Activated CD4-positive, alpha-beta T cell treated with anti-CD3 and anti-CD28 coated beads, Interleukin-2, amount 10 ng/mL, durations not matched to agents 7 days and 5 days (primary cell): ENCODE measurements at places on chromosomes 2 and 18. TPM values are rescaled to one million over a fixed set of nuclear protein-coding genes. Genes with fewer than 3 reads are reported as not detected.
A peak's percentile ranks its signal among the peaks of the same experiment; 100 is the strongest.

DNA sequence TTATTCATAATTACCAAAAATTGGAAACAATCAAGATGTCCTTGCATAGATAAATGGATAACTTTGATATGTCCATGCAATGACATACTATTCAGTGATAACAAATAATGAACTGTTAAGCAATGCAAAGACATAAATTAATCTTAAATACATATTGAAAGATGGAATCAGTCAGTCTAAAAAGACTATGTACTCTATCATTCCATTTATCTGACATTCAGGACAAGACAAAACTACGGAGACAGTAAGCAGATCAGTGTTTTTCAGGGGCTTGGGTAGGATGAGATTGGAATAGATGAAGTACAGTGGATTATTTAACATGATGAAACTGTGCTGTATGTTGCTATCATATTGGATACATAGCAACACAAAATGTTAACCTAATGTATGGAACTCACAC is 21.3 kb upstream of the ZNF804A start:
- H3K4me1 ChIP-seq: no peaks in the 10 kb centered on the region
- H3K27ac ChIP-seq: no peak overlapping the region
- no peaks in the 10 kb centered on the region for H3K36me3 ChIP-seq

DNA sequence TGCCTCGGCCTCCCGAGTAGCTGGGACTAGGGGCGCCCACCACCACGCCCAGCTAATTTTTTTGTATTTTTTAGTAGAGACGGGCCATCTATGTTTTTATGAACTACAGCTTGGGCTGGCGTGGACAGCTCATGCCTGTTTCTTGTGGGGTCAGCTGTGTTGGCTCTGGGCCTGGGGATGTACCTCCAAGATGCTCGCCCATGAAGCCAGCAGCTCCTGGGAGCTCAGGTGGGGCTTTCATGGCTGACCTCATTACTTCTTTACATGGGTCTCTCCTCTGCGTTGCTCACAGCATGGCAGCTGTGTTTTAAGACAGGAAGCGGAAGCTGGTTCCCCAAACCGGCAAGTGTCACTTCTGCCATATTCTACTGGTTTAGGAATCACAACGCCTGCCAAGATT is 203.1 kb downstream of the SOX11 start:
- H3K27me3 ChIP-seq: no peaks in the 10 kb centered on the region
- no peak overlapping the region for H3K4me3 ChIP-seq
- no peaks in the 10 kb centered on the region for H3K4me1 ChIP-seq
- no peak overlapping the region for H3K27ac ChIP-seq
- H3K36me3 ChIP-seq: no peaks in the 10 kb centered on the region

DNA sequence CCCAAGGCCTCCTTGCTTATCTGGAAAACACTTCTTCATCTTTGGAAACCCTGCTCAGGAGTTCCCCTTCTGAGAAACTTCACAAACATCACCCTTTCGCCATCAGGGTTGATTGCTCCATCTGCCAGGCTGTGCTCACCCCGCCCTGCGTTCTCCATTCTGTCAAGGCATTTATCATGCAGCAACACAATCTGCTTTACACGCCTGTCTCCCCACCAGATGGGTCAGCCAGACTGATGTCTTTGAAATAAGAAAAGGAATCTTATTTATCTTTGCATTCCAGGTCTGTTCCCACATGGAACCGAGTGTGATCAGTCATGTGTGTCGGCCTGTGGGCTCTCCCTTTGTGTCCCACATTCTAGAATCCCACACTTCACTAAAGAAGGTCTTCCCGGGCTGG is 110.0 kb upstream of the ARL4C start:
- H3K4me3 ChIP-seq: no peak overlapping the region
- H3K36me3 ChIP-seq: no peaks in the 10 kb centered on the region
- no peak overlapping the region for H3K27ac ChIP-seq
- no peak for DNase-seq
- no peaks in the 10 kb centered on the region for H3K4me1 ChIP-seq
- peaks cover 2% of the 10 kb centered on the region for H3K27me3 ChIP-seq

DNA sequence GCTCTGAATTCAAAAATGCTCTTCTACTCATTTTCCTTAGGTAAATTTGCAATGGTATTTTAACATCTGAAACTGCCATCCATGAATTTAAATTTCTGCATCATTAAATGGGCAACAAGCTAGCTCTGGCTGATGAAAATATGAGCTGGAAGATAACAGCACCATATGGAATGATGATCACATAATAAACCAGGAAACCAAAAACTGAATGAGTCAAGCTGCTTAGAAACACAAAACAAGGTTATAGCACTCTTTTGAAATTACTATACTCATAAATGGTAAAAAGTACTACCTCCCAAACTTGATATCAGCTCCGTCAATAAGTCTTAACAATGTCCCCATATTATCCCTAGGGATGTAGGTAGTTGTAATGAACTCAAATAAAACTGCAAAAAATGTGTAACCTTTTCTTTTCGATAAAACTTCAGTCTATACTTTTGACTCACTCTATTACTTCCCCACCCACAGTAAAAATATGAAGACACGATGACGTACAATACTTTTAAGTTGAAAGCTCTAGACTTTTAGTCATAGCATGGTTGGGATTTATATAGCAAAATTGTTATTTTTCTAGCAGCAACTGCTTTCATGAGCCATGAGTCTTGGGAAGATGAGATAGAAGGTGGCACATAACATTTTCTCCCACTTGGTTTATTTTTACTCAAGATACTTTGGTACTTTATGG is 396.7 kb downstream of the CDH2 start:
- no peak for DNase-seq
- no peak overlapping the region for H3K27ac ChIP-seq
- H3K36me3 ChIP-seq: no peaks in the 10 kb centered on the region
- no peaks in the 10 kb centered on the region for H3K27me3 ChIP-seq
- no peak overlapping the region for H3K4me3 ChIP-seq

- peaks cover 61% of the 10 kb centered on the region for H3K4me1 ChIP-seq
- no peak overlapping the region for H3K27ac ChIP-seq
- H3K36me3 ChIP-seq: peaks cover 49% of the 10 kb centered on the region
- no peak for DNase-seq
- H3K27me3 ChIP-seq: no peaks in the 10 kb centered on the region
- no peak overlapping the region for H3K4me3 ChIP-seq
These were observed 48.1 kb downstream of the DGKD start for GRCh38 chr2:233402346-233402745.

GRCh38 chr2:113203901-113204519 is 30.2 kb downstream of the PSD4 start:
- peak overlapping the region; percentile 65 for H3K27ac ChIP-seq
- peaks cover 38% of the 10 kb centered on the region for H3K36me3 ChIP-seq
- H3K4me3 ChIP-seq: no peak overlapping the region
- no peaks in the 10 kb centered on the region for H3K27me3 ChIP-seq

Gene SPATA3
- total RNA-seq: 0.71 TPM

Gene IL1RL2
- not detected for total RNA-seq

Gene PROC
- total RNA-seq: not detected

Gene ST8SIA5
- total RNA-seq: not detected

Gene LRRC30
- total RNA-seq: not detected
